CD4-positive, CD25-positive, alpha-beta regulatory T cell (primary cell): ENCODE measurements at places on chromosomes 12 and 14. TPM values are rescaled to one million over a fixed set of nuclear protein-coding genes. Genes with fewer than 3 reads are reported as not detected.

The GSC gene
- polyA plus RNA-seq, result not detected

The BCL11B gene
- polyA plus RNA-seq, result 5.7 TPM

The KRT71 gene
- not detected for polyA plus RNA-seq

The PZP gene
- not detected for polyA plus RNA-seq

The KRT73 gene
- polyA plus RNA-seq, result 1.1 TPM

The TMEM132D gene
- not detected for polyA plus RNA-seq

The ATL1 gene
- polyA plus RNA-seq, result 0.62 TPM

The BATF gene
- polyA plus RNA-seq, result 104 TPM

DNA sequence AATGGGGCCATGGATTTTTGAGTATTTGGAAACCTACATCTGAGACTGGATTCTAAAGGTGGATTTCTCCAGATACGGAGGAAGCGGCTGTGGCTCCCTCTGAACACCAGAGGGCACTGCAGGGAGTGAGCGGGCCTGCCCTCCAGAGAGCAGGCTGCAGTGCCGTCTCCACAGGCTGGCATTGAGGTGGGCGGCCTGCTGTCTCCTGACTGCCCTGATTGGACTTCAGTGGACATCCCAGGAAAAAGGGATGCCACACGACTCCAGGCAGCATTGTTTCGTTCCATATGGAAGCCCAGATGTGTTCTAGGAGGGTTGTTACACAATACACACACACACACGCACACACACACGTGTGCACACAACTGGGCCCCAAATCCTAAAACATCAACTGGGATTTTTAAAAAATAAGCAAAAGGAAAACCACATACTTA lies 20.9 kb upstream of the ANO2 start:
- peak; percentile 10 for DNase-seq

DNA sequence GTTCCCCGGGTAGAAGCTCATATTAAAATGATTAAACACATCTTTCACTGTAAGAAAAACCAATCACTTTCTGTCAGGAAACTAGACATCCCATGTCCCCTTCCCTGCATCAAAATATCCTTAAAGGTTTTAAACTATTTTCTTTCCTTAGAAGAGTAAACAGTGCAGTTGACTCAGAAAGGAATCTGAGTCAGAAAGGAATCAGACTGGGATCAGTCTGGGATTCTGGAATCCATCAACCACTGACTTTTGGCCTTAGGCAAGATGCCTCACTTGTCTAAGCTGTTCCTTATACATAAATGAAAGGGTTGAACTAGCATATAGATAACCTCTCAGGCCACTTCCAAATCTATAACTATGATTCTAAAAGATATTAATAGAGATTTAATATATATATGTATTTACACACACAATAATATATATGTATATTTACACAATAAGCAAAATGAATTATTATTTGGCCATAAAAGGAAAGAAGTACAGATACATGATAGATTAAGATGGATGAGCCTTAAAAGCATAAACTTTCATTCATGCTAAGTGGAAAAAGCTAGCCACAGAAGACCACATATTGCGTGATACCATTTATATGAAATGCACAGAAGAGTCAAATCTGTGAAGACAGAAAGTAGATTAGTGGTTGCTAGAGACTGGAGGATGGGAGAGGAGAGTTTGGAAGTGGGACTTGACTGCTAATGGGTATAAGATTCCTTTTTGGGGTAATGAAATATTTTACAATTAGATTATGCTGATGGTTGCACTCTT lies 114.4 kb downstream of the SLC38A1 start:
- no peak for DNase-seq

GRCh38 chr12:122872815-122873361 lies 23.0 kb downstream of the VPS37B start:
- DNase-seq, result no peak

DNA sequence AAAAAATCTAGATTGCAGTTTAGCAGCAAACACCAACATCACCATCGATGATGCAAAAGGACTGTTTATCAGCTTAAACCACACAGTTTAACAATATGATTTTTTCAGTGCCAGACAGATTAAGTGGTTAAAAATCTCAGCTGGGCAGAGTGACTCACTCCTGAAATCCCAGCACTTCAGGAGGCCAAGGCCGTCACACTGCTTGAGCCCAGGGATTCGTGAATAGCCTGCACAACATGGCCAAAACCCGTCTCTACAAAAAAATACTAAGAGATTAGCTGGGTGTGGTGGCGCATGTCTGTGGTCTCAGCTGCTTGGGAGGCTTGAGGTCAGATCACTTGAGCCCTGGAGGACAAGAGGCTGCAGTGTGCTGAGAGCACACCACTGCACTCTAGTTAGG lies 8.9 kb downstream of the RSRC2 start:
- DNase-seq, result no peak

- DNase-seq, result no peak
These were observed 28.6 kb downstream of the TDG start for GRCh38 chr12:103994235-103994634.

GRCh38 chr14:44109036-44109435 lies 398.0 kb downstream of the FSCB start:
- DNase-seq, result no peak

GRCh38 chr14:44497148-44497547 lies 9.9 kb downstream of the FSCB start:
- no peak for DNase-seq

DNA sequence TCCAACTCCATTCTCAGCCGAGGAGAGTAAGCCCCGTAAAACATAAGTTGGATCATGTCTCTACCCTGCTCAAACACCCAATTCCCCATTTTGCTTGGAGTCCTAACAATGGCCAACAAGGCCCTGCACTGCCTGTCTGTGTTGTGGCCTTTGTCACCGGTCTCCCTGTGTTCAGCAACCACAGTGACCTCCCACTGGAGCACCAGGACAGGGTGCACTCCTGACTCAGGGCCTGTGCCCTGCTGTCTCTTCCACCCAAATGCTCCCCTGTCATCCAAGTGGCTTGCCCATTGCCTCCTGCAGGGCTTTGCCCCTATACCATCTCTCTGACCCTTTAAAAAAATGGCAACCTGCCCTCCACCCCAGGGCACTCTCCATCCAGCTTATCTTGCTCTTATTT lies 4.4 kb upstream of the KRT85 start:
- DNase-seq, result no peak

GRCh38 chr12:112985642-112986290 lies 7.4 kb downstream of the OAS2 start:
- DNase-seq, result no peak

GRCh38 chr14:37573356-37573755 lies 21.7 kb downstream of the FOXA1 start:
- no peak for DNase-seq

- no peak for DNase-seq
These were observed 4.5 kb upstream of the MIA2 start for GRCh38 chr14:39229222-39229543.

- no peak for DNase-seq
These were observed 139.8 kb upstream of the PWP1 start for GRCh38 chr12:107545737-107546353.

DNA sequence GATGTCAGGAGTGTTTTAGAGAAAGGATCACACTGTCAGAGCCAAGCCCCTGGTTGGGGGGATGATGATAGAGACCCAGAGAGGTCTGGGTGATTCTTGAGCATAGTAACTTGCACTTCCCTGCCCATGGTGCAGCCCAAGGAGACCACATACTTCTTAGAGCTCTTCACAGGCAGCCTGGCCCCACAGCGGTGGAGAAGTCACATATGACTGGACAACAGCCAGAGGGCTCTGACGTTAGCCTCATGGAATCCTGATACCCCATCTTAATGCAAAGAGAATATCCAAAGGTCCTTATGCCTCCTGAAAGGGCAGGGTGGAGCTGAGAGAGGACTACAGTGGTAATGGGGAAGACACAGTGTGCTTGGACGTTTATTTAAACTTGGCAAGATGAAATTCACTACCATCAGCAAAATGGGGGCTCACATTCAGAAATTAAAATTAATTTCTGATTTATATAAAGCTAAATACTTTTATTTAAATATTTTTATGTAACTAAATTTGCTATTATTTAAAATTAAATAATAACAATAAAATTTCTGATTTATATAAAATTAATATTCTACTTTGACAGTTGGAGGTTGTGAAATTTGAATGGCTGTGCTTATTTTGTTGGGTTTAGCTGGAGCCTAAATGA lies 131.3 kb downstream of the KTN1 start:
- no peak for DNase-seq
